ENCODE measurements at places on chromosomes 2 and 18. TPM values are rescaled to one million over a fixed set of nuclear protein-coding genes. Genes with fewer than 3 reads are reported as not detected.
A peak's percentile ranks its signal among the peaks of the same experiment; 100 is the strongest.

Gene PLA2R1
- 1.5 TPM for total RNA-seq

DNA sequence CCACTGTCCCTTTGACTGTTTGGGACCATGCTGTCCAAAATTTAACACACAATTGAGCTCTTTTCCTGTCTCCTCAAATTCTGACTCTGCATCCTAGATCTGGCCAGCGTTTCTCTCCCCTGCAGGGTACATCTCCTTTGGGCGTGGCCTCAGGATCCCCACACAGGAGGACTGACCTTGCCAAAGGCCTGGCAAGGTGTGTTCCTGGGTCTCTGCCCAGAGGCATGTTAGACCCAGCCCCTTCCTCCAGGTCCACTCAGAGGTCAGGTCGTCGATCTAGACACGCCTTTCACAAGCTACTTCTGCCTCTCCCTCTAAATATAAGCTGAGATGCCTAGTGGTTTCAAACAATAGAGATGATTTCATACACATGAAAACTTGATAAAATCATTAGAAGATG is 45.4 kb upstream of the SMIM21 start:
- DNase-seq = no peak

Gene SPR
- 31.4 TPM for total RNA-seq

- DNase-seq = no peak
Measured at GRCh38 chr2:150101947-150102346, 385.5 kb downstream of the RND3 start.

- no peak for DNase-seq
Measured at GRCh38 chr18:23732439-23732838, 43.2 kb downstream of the LAMA3 start.

DNA sequence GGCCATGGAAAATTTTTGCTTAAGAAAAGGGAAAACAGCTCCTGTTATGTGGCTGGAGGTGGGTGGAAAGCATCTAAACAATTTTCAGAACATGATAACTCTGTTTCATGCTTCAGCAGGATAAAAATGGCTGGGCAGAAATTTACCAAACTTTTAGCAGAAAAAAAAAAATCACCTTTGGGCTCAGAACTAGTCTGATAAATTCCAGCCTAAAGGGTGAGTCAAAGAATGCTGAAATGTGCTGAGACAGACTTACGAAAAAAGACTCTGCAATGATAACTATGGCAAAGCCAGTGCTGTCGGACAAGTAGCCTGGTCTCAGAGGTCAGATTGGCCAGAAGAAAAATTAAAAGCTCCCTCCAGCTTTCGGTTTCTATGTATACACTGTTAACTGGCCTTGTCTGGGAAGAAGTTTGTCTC is 123.6 kb downstream of the LRATD1 start:
- DNase-seq = no peak

GRCh38 chr2:10668402-10669012 is 21.3 kb downstream of the NOL10 start:
- DNase-seq = peak; percentile 25

- no peak for DNase-seq
Measured at GRCh38 chr2:37622450-37623100, 48.9 kb downstream of the CDC42EP3 start.

DNA sequence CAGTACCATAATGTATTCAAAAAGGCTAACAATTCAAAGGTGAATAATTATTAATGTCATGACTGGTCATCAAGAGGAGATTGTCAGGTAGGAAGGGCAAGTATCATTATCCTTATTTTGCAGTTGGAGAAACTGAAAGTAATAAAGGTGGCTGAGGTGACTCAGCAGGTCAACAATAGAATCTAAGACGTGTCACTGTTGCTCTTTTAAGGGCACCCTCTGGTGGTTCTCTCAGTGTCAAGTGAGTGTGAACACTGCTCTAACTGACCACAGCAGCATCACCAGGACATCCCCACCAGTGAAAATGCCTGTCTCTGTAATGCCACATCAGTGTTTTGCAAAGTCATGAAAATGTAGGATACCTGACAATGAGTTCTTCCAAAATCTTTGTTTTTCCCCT is 69.7 kb downstream of the DCC start:
- no peak for DNase-seq

Gene SLC9A4
- total RNA-seq = not detected

GRCh38 chr2:222842491-222843174 is 18.2 kb upstream of the ACSL3 start:
- no peak for DNase-seq

- DNase-seq = no peak
Measured at GRCh38 chr2:240812301-240812680, 7.7 kb downstream of the KIF1A start.

DNA sequence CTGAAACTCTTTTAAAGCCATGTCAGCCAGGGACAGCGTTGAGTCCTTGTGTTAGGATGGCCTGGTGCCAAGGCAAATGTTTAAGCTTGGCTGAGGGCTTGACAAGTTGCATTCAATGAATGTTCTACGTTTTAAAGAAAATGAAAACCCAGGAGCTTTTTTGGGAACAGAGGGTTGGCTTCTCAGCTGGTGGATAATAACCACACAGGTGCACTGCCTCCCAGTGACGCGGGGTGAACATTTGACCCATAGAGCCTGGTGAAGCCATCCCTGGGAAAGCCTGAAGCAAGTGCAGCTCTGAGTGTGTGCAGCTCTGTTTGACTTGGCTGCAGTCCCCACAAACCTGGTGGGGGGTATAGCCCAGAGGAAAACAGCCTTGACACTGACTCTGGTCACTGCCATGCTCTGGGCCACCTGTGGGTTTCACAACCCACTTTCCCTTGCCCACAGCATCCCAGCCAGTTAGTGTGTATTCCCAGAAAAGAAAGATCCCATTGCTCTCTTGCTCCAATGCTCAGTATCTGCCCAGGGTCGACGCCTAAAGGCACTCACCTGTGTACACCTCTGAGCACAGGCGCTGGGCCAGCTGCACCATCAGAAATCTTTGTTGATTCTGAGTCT is 874.9 kb downstream of the RNF144A start:
- DNase-seq = no peak

DNA sequence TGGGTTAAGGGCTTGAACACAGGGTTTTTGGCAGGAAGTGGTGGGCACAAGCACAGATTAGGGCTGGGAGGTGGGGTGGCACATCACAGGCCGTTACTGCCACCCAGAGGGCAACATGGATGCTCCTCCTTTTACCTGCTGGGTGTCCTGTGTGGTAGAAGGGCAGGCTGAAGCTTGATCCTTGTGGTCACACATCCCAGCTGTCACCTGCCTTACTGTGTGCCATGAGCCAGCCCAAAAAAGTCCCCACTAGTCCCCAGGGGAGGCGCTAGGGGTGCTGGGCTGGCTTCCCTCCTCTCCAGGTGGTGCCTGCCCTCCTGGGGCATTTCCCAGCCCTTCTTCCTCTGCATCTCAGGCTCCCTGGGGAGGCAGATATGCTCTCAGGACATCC is 50.5 kb upstream of the ALPP start:
- DNase-seq = no peak

DNA sequence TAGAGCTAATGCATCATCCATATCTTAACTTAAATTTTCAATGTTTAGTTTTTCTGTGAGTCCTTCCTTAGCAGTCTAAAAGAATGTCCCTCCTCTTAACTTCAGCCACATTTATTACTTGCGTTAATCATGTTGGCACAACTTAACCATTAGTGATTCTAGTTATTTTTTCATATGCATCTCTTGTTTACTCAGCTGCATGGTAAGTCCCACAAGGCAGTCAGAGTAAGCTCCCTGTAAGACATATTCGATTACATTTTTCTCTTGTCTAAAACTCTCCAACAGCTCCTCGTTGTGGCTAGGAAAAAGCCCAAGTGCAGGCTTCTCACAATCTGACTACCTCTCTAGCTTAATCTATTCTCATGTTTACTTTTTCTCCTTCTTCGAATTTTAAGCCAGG is 2045.3 kb upstream of the PIK3C3 start:
- DNase-seq = no peak

Gene FBXO36
- 1.2 TPM for total RNA-seq

Gene SF3B1
- 144 TPM for total RNA-seq

Gene CPSF3
- 12.8 TPM for total RNA-seq

- DNase-seq = no peak
Measured at GRCh38 chr2:168136392-168136977, 110.9 kb downstream of the STK39 start.

Gene FAM136A
- 26.9 TPM for total RNA-seq

DNA sequence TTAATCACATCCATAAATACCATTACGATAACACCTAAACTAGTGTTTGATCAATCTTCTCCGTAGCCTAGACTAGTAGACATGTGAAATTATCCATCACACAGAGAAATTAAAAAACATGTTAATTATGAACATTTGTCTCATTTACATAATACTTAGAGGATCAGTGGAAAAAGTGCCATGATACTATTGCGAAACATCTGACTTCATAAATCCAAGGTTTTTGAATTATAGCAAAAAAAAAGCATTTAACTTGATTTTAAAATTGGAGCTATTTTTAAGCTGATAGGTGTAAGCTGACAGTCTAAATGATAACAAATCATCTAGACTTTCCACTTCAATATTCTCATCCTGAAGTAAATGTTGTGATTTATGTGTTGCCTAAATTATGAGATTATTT is 51.6 kb downstream of the CBLN2 start:
- DNase-seq = no peak

Gene SERPINB4
- total RNA-seq = not detected

GRCh38 chr2:46525522-46526155 is 46.3 kb downstream of the TMEM247 start:
- no peak for DNase-seq

Gene REG1B
- total RNA-seq = 0.46 TPM

GRCh38 chr2:168894720-168895119 is 4.5 kb upstream of the SPC25 start:
- no peak for DNase-seq

Gene CAPN14
- total RNA-seq = 0.42 TPM

DNA sequence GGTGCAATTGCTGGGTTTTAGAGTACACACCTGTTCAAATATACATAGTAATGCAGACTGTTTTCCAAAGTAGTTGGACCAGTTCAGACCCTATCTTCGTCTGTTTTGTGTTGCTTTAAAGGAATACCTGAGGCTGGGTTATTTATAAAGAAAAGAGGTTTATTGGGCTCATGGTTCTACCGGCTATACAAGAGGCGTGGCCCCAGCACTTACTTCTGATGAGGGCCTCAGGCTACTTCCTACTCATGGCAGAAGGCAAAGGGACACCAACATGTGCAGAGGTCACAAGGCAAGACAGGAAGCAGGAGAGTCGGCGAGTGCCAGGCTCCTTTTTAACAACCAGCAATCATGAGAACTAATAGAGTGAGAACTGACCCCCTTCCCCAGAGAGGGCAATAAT is 21.9 kb upstream of the EMILIN2 start:
- DNase-seq = no peak

- DNase-seq = no peak
Measured at GRCh38 chr2:239960929-239961661, 64.0 kb downstream of the NDUFA10 start.

DNA sequence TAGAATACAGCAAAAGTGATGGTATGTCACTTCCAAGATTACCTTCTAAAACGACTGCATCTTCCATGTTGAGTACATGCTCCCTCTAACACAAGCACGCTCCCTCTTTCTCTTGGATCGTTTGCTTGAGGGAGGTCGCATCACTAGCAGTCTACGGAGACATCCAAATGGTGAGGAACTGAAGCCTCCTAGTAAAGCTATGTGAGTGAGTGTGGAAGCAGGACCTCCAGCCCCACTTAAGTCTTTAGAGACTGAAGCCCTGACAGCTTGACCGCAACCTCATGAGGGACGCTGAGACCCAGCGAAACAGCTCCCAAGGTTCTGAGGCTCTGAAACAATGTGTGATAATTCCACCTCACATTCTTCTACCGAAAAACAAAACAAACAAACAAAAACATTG is 486.7 kb upstream of the GCFC2 start:
- no peak for DNase-seq

GRCh38 chr18:70377317-70377799 is 88.5 kb downstream of the SOCS6 start:
- DNase-seq = no peak

- DNase-seq = peak; percentile 72
Measured at GRCh38 chr2:30115141-30115980, 31.4 kb upstream of the YPEL5 start.

DNA sequence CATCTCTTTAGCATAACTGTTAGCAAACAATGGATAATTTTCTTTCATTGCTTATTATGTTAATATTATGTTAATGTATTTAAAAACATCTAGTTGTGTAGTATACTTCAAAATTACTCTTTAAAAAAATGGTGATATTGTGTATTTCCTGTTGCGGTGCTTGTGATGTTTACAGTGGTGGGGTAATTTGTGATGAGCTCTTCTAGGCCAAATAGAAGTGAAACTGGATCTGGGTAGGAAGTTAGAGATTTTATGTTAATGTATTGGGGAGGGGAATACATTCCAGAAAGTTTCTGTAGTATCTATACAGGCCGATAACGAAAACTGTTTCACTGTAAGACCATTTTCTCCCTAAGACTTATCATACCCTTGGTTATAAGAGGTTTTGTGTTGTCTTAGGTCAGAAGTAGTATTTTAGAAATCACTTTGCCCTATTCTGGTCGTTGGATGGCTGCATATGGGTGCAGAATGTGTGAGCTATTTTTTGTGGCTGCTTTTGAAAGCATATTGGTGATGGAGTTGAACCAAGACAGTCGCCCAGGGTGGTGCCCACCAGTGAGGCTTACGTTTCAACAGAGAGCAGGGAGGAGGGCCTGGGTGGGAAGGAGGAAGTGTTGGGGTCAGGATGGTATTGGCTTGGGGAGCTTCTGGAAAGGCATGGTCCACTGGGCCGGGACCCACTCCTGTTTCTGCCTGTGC is 5.8 kb downstream of the TSHZ1 start:
- DNase-seq = no peak

- DNase-seq = peak; percentile 56
Measured at GRCh38 chr18:12944709-12945108, 3.1 kb upstream of the SEH1L start.

Gene FBXO15
- 0.19 TPM for total RNA-seq

- no peak for DNase-seq
Measured at GRCh38 chr2:232860593-232861241, 9.3 kb upstream of the SNORC start.

DNA sequence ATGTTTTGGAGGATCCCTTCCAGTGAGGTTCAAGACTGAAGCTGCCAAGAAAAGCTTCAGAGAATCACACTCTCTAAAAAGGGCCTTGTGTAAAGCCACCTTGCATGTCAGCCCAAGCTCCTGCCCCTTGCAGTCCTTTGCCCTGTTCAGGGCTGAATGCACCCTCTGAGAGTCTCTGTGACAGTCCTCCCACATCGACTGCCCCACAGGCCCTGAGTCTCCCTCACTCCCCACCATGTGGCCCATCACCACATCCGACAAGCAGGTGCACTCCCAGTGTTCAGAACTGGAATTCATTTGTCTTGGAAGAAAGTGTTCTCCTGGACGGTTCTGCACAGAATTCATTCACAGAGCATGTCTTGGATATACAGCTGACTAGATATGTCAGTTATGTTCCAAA is 31.0 kb downstream of the BCL11A start:
- DNase-seq = no peak

Gene STPG4
- not detected for total RNA-seq

All from heart right ventricle (tissue), 16 donors.